ENCODE measurements at places on chromosomes 7 and 10.

DNA sequence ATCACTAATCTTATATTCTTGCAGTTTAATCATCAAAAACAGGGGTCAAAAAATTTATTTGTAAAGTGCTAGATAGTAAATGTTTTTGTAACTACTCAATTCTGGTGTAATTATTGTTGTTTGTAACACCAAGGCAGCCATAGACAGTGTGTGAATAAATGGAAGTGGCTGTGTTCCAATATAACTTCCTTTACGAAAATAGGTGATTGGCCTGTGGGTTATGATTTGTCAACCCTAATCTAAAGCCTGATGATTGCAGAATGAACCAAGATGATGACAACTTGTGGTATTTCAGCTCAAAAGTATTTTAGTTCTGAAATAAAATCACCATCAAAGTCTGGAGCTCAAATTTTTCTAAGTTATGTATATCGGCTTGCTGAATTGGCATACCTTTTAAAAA is 34.4 kb upstream of the ETV1 start:
- DNase-seq: no peak

DNA sequence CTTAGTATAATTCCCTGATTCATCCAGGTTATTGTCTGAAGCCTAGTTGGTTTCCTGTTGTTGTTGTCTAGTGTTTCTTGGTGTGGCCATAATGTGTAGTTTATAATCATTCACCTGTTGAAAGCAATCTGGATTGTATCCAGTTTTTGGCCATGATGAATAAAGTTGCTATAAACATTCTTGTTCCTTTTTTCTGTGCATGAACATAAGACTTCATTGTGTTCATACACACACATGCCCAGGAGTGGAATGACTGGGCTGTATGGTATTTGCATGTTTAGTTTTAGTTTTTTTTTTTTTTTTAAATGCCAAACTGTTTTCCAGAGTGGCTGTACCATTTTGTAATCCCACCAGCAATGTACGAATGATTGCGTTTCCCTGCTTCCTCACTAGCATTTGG is 349.8 kb downstream of the SDK1 start:
- no peak for DNase-seq

GRCh38 chr7:41205600-41205999 is 497.3 kb downstream of the INHBA start:
- no peak for DNase-seq

GRCh38 chr7:115637128-115637527 is 393.4 kb downstream of the TFEC start:
- DNase-seq: no peak

- DNase-seq: no peak
Observed at GRCh38 chr10:44366941-44367630, 17.8 kb downstream of the CXCL12 start.

- no peak for DNase-seq
Observed at GRCh38 chr7:25249772-25250171, 21.5 kb upstream of the NPVF start.
